ENCODE measurements at places on chromosomes 7 and 10. TPM values are rescaled to one million over a fixed set of nuclear protein-coding genes. Genes with fewer than 3 reads are reported as not detected.

DNA sequence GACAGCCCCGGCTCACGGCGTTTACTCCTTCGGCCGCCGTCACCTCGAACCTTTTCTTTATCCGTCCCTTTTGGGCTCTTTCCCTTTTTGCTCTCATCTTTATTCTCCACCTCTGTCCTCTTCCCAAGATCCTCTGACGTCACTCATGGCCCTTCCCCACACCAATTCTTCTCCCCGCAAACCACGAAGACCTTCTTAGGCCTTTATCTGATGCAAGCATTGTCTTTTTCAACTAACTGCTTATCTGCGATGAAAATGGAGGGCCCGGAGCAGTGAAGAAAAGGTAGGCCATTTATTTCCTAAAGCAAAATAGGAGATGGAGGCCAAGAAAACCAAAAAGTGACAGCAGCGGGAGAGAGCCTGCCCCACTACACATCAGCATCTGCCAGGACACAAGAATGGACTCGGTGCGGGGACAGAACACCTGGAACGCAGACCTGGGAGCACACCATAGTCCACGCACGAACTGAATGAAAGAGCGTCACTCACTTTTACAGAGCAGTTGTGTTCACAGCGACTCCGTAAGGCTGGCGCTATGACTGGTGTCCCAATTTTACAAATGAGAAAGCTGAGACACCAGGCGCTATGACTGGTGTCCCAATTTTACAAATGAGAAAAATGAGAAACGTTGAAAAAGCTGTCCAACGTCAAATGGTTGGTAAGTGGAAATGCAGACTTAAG lies 45.3 kb downstream of the ZNF777 start:
- DNase-seq, result no peak
- no peaks in the 10 kb centered on the region for H3K36me3 ChIP-seq
- H3K4me1 ChIP-seq, result no peaks in the 10 kb centered on the region

GRCh38 chr10:114017873-114018272 lies 25.8 kb upstream of the ADRB1 start:
- H3K4me3 ChIP-seq, result no peak overlapping the region
- H3K27me3 ChIP-seq, result no peaks in the 10 kb centered on the region
- DNase-seq, result no peak
- no peak overlapping the region for H3K27ac ChIP-seq
- H3K4me1 ChIP-seq, result no peaks in the 10 kb centered on the region

GRCh38 chr10:129761197-129761972 lies 202.7 kb downstream of the EBF3 start:
- H3K4me1 ChIP-seq, result no peaks in the 10 kb centered on the region
- no peaks in the 10 kb centered on the region for H3K27me3 ChIP-seq
- H3K36me3 ChIP-seq, result peaks cover 2% of the 10 kb centered on the region

- no peak overlapping the region for H3K4me3 ChIP-seq
- no peaks in the 10 kb centered on the region for H3K27me3 ChIP-seq
- no peaks in the 10 kb centered on the region for H3K36me3 ChIP-seq
- H3K4me1 ChIP-seq, result no peaks in the 10 kb centered on the region
- no peak for DNase-seq
Measured at GRCh38 chr10:8852546-8852945, 798.1 kb downstream of the GATA3 start.

DNA sequence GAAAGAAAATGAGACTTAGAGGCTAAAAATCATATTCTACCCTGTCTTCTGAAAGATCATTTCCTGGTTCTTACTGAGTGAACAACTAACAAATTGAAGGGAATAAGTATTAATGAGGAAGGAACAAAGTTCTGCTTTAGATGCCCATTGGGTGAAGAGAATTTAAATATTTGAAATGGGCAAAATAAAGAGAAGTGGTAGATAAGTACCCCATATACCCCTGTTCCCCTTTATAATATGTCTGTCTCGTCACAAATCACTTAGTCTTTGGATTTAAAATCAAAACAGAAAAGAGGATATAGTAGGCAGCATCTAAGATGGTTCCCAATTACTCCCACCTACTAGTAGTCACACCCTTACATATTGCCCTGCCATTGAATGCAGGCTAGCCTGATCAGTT lies 13.2 kb downstream of the TES start:
- H3K36me3 ChIP-seq, result no peaks in the 10 kb centered on the region
- no peak for DNase-seq
- H3K27me3 ChIP-seq, result no peaks in the 10 kb centered on the region
- peak overlapping the region; percentile 17 for H3K27ac ChIP-seq
- no peak overlapping the region for H3K4me3 ChIP-seq

SORCS1 gene
- total RNA-seq, result not detected

C10orf105 gene
- not detected for total RNA-seq

CCDC3 gene
- 86.0 TPM for total RNA-seq
